Stimulated activated CD8-positive, alpha-beta memory T cell treated with anti-CD3 and anti-CD28 coated beads, Interleukin-7, amount 100 ng/mL, for 24 hours (primary cell): ENCODE measurements at places on chromosomes 2 and 18.

DNA sequence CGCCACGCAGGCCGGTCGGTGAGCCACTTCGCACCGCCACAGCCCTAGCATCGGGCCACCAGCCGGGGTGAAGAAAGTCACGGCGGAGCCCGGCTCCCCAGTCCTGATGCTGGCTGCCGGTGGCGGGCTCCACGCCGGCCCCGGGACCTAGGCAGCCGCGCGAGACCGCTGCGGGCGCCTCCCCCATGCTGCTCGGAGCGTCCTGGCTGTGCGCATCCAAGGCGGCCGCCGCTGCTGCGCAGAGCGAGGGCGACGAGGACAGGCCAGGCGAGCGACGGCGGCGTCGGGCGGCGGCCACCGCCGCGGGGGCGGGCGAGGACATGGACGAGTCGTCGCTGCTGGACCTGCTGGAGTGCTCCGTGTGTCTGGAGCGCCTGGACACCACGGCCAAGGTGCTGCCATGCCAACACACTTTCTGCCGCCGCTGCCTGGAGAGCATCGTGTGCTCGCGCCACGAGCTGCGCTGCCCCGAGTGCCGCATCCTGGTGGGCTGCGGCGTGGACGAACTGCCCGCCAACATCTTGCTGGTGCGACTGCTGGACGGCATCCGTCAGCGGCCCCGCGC is 433 bp downstream of the SH3RF3 start:
- no peak for DNase-seq

DNA sequence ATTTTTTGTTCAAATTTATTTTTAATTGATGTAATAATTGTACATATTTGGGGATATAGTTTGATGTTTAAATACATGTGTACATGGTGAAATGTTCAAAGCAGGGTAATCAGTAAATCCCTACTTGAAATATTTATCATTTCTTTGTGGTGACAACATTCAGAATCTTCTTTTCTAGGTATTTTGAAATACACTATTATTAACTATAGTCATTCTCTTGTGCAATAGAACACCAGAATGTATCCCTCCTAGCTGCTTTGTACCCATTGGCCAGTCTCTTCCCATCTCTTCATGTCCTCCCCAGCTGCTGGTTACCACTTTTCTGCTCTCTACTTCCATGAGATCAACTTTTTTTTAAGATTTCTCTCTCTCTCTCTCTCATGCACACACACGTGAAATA is 126.5 kb downstream of the ZNF407 start:
- DNase-seq, result no peak

DNA sequence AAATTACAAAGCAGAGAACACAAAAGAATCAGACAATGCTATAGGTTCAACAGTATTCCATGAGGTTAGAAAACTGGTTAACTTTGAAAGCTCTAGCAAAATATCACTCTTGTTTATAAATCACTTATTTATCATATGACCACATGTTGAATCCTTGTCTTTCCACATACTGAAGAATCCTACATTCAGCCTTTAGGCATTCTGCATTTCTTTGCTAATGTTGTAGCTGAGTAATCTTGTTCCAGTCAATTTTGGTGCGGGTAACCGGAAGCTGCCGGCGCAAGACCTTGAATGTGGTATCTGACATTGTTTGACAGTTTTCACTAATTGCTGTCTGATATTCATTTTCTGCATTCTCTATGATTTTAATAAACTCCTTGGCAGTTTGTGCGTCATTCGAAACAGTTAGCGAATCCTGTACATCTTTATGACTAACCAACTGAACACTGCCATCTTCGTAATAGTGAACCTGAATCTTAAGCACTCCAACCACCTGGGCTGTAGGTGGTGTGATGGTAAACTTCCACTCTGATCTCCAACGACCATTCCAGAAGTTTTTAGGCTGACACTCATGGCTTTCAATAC is 154.1 kb downstream of the BAZ2B start:
- no peak for DNase-seq

GRCh38 chr2:151713291-151713903 is 20.9 kb downstream of the NEB start:
- no peak for DNase-seq

- no peak for DNase-seq
These were observed 470.7 kb upstream of the ZEB2 start for GRCh38 chr2:144990661-144991060.

DNA sequence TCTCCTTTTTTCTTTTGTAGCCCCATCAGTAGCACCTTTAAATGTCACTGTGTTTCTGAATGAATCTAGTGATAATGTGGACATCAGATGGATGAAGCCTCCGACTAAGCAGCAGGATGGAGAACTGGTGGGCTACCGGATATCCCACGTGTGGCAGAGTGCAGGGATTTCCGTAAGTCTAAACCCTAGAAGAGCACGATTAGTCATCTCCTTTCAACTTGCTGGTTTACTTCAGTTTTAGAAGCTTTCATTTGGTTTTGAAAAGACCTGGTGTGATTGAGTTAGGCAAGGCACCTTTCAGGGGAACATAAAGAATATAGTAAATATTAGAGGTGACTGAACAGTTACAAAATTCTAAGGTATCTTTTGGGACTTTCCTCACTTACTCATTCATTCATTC is 72.2 kb upstream of the TMEM87B start:
- no peak for DNase-seq

GRCh38 chr2:147345246-147345645 is 499.6 kb upstream of the ACVR2A start:
- DNase-seq, result no peak

DNA sequence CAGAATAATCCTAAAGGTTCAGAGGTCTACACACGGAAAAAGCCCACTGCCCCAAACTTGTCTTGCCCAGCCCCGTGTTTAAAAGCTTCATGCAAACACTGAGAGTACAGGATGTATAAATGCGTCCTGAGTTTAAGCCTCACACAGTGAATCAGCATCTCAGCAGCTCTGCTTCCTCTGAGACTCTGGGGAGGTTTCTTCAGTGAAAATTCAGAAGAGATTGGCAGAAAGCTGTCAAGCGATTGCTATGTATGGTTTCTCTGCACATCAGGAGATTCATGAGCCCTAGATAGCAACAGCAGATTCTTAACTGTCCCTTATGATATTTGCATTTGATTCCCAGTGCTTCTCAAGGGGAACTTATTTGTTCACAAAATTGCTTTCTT is 27.1 kb downstream of the CRACDL start:
- no peak for DNase-seq

DNA sequence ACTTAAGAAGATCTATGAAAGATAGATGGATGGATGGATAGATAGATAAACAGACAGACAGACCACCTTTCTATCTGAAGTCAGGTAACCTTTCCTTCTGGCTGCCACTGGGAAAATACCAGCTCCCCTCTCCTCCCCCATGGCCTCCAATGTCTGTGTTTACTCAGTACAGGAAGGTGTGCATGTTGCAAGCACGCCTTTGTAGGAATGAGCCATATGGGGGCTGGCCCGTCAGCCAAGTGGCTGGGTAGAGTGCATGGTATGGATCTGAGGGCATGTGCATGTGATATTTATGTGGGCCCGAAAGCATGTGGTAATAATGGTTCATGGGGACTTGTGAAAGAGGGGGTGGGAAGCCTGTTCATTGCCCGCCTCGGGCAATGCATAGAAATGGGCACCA is 109.2 kb upstream of the FZD7 start:
- DNase-seq, result no peak

DNA sequence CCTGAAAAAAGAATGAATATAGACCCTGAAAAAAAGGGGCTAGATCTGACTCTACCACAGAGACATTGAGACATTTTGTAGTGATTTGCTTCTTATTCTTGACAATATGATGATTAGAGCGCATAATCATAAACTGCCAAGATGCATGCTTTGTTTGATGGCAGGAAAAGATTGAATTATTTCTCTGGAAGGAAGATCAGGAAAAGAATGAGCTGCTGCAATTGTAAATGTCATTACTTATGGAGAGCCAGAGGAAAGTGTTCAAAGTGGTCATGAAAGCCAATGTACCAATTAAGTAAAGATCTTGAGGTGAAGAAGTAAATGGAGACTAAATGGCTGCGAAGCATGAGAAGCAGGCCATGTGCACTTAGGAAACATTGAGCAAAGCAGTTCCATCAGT is 126.4 kb upstream of the NXPH2 start:
- no peak for DNase-seq

GRCh38 chr2:126855606-126856005 is 43.1 kb upstream of the TEX51 start:
- no peak for DNase-seq

DNA sequence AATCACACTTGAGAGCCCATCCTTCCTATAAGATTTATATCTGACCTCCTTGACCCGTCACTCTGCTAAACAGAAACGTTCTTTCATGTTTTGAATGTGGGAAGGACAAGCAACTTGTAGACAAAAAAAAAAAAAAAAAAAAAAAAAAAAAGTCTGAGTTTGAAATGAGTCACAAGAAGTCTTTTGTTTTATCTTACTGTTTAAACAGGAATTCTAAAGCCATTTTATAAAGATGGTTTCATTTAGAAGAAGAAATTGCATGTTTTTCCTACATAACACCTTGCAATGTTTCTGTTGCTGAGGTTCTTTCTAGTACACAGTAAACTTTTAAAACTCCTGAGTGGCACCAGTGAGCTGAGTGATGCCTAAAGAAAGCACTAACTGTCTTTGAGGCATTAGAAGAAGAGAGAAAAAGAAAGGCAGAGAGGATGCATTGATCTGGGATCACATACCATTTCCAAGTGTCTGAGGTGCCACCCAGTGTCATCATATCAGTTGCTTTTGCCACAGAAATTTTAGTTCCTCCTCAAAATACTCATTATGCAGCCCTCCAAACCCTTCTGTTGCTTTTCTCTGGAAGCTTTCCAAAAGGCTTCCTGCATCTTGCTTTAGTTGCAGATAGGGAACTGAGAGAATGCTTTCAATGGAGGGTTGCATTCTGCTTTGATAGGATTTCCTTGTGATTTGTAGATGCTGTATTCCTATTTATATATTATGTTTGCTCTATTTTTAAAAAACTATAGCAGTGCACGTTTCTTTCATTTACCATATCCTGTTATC is 69.1 kb downstream of the ACVR2A start:
- DNase-seq, result no peak

DNA sequence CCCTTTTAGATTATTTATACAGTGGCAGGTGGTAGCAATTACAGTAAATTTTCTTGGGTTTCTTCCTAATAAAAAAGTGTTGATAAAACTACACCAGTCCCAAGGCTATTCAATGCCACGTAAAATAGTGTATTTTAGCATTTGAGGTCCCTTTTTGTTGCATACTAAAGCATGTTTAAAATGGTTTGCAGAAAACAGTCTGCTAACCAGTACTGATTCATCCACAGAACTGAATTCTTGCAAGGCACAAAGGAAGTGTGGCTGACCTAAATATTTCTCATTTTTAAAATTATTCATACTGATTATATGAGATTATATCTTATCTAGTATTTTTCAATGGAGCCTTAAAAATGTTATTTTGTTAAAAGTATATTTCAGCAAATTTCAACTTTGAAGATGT is 98.1 kb downstream of the SMAD2 start:
- DNase-seq, result no peak

- DNase-seq, result no peak
These were observed 103.1 kb upstream of the ARHGAP28 start for GRCh38 chr18:6626457-6626856.

DNA sequence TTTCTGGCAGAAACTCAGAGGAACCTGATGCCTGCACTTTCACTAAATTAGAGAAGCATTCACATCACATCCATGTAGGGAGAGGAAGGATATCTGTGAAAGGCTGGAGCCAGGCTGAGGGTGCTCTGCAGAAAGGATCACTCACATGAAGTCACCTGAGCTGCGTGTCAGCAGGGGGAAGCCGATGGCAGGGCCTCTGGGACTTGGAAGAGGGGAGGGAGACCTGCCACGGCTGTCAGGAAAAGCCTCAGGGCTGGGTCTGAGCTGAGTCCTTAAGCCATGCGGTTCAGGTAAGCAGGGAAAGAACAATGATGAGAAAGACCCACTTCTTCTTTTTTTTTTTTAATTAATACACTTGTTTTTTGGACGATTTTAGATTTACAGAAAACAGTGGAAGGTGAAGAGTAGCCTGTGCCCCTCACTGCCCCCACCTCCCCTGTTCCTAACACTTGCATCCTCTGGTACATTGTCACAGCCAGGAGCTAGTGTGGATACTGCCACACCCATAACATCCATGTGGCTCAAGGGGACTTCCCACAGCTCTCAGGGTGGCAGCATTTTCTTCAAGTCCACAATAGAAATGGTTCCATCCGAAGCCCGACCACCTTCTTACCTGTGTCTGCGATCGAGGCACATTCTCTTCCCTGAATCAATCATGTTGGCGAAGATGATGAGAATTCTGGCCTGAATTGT is 156.5 kb upstream of the TPO start:
- no peak for DNase-seq

DNA sequence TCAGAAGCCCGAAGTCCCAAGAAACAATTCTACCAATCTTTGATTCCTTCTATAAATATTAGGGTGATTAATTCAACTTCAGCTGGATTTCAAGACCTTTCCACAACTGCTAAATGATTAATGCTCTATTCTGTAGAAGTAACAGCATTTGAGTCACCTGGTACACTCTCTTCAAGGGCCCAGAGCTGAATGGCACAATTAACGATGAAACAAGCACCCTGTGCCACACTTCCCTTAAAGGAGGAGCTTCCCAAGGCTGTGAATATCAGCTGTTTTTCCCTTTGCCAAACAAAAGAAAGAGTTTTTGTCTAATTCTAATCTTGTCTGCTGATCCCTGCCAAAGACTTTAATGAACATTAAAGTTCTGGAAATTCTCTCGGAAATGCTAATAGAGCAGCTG is 56.0 kb downstream of the BOD1L2 start:
- no peak for DNase-seq

GRCh38 chr2:72010647-72011369 is 136.9 kb downstream of the CYP26B1 start:
- no peak for DNase-seq

GRCh38 chr2:43163584-43164270 is 62.7 kb downstream of the ZFP36L2 start:
- DNase-seq, result no peak

GRCh38 chr2:220373878-220374277 is 746.4 kb downstream of the SLC4A3 start:
- no peak for DNase-seq

DNA sequence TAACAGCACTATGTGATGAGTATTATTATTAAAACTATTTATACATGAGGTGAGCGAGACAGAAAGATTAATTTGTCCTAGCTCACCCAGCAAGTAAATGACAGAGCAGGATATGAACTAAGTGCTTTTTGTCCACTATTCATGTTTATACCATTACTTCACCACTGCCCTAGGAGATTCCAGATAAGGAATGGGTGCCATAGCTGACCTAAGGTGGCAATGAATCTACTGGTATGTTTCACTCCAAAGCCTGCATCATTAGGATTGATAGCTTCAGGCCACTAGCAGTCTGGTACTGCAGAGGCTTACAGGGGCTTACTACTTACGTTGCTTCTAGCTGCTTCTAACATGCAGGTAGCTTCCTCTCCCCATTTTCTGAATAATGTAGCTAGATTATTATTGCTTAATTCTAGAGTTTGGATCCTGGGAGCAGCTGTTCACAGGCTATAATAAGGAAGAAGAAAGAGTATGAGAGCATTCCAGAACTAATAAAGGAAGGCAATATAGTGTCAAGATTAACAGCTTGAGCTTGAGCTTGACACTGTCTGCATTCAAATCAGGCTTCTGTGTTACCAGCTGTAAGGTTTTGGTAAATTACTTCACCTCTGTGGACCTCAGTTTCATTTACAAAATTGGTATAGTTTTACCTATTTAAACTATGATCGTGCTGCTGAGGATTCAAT is 153.7 kb downstream of the GALNT3 start:
- DNase-seq, result no peak
